ENCODE measurements at places on chromosomes 5 and 9.

- DNase-seq, result no peak
Measured at GRCh38 chr9:129549684-129550083, 71.2 kb downstream of the C9orf50 start.

DNA sequence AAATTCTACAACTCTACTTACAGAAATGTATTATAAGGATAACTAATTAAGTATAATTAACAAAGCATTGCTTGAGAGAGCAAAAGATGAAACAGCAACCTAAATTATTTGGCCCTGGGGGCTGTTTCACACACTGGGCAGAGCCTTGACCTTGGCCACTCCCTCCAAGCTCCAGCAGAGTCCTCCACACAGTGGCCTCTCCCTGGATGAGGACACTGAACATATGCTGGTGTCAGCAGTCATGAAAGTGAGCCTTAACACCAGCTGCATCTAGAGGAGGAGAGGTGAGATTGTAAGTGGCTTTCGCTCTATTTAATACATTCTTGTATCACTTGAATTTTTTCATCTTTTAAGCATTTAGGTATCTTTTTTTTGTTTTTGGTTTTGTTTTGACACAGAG lies 23.3 kb upstream of the ZDHHC12 start:
- DNase-seq, result no peak

- no peak for DNase-seq
Measured at GRCh38 chr5:133460172-133460758, 152.1 kb downstream of the FSTL4 start.

GRCh38 chr5:154543380-154543779 lies 65.4 kb upstream of the HAND1 start:
- no peak for DNase-seq

DNA sequence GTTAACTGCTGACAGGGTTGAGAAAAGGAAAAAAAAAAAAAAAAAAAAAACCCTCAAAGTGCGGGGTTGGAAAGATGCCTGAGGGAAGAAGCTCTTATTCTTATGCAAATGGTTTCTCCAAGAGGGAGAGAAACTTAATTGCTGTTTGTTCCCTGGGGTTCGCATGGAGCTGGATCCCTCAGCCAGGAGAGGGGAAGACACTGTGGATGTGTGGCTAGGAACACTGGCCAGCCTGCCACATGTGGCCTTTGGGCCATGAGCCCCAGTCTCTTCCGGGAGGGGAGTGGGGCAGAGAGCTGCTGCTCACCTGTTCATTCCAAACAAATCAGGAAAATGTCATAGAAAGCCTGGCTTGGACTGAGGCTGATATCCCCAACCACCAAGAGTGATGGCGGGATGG lies 9.4 kb upstream of the SCGB3A2 start:
- no peak for DNase-seq

- no peak for DNase-seq
Measured at GRCh38 chr5:162393534-162393933, 326.0 kb downstream of the GABRG2 start.

DNA sequence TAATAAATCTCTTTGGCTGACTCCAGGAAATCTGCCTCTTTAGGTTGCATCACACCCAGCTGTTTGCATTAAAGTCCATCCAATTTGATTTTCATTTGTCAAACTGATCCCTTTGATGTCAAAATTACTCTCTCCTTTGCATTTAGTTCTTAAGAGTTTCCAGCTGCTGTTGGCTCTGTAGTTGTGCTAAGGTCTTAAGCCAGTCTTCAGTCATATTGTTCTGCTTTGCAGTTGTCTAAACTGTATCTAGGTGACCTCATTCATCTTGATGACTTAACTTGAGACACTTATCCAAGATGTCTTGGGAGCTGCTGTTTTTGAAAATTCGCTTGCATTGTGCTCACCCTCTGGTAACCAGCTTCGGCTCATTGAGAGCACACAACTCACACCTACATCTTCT lies 386.9 kb upstream of the TLE4 start:
- DNase-seq, result no peak

DNA sequence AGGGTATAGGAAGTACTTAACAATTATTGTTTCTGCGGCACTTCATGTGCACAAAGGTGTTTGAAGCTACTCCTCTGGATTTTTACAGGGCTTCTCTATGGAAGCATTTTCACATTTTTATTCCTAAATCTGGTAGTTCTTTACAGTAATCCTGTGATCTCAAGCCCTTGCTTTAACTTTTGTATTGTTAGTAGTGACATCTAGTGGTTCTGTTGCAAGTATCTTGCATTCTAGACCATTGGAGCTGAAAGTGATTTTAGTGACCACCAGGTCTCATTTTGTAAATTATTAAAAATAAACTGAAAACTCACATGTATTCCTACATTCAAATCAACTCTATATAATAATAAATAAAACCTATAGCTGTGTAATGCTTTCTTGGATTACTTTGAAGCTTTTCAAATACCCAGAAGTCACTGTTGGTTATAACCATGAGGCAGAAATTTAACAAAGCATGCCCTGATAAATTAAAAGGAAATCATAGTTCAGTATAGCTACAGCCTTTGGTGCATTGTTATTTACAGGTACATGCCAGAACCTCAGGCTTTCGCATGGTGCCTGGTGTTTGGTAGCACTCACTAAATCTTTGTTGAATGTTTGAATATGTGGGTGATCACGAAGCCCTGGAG lies 18.9 kb downstream of the RPS23 start:
- DNase-seq, result no peak

DNA sequence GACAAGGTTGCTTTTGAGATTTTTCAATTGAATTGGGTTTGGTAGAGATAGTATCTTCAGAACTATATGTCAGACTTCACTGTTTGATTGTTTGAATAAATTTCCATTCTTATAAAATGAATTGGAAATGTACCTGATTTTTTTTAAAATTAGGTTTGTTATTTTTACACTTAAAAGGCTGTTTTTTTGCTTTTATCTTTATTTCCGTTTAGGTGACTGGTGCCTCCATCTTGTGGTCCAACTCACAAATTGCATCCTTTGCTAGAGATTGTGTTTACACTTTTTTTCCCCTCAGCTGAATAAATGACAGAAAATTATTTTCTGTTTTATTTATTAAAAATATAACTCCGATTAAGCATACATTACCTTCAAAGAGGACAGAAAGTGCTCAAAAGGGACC lies 15.6 kb downstream of the NDUFAF2 start:
- no peak for DNase-seq

GRCh38 chr5:50666261-50667022 lies at the start of gene PARP8:
Gene PARP8 (plus strand): TSS chr5:50666637. CDS start chr5:50667096, 459 bp downstream.
- DNase-seq, result peak; percentile 86

GRCh38 chr9:83956086-83956435 lies 24.0 kb downstream of the HNRNPK start:
- peak; percentile 57 for DNase-seq

- no peak for DNase-seq
Measured at GRCh38 chr5:151077419-151077818, 3.4 kb downstream of the TNIP1 start.

GRCh38 chr9:134793288-134794188 lies 87.1 kb upstream of the FCN2 start:
- no peak for DNase-seq

DNA sequence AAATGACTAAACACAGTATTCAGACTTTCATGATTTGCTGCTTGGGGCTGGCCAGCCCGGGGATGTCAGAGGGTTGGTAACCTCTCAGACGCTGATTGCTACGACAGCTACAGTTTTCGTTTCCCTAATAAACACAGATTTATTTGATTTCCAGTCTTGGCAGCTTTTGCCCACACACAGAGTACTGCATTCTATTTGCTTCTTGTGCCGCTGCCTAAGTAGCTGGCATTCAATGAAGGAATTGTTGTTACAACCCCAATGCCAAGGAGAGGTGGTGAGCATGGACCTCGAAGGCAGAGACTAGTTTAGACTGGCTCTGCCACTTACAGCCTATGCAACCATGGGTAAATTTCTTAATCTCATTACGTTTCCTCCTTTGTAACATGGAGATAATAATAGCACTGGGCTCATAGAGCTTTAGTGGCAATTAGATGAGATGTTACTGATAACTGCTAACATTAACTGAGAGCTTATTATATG lies 247.1 kb upstream of the PANK3 start:
- DNase-seq, result no peak

DNA sequence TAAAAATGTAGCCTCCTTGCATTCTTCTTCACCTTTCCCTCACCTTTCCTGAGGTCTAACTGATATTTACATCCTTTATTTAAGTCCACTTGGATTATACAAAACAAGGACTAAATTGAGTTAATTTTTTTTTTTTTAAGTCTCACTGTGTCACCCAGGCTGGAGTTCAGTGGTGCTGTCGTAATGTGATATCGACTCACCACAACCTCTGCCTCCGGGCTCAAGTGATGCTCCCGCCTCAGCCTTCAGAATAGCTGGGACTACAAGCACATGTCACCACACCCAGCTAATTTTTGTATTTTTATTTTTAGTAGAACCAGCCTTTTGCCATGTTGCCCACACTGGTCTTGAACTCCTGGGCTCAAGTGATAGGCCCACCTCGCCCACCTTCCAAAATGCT lies 195.3 kb downstream of the BNC2 start:
- no peak for DNase-seq

- DNase-seq, result peak; percentile 55
Measured at GRCh38 chr5:115295777-115296123, 704 bp downstream of the CCDC112 start.

GRCh38 chr9:91200692-91201336 lies 160.9 kb downstream of the AUH start:
- no peak for DNase-seq

GRCh38 chr9:130026583-130027340 lies 16.2 kb downstream of the FNBP1 start:
- DNase-seq, result no peak

DNA sequence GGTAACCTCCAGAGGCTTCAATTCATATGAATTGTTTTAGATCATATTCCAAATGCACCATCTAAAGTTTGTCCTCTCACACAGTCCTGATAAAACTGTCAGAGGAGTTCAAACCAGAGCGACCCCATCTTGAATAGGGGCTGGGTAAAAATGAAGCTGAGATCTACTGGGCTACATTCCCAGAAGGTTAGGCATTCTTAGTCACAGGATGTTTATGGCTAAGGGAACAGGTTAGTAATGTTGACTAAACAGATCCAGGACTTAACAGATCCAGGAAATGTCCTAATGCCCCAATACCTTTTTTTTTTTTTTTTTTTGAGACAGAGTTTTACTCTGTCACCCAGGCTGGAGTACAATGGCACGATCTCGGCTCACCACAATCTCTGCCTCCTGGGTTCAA lies 192.6 kb upstream of the PRDM9 start:
- no peak for DNase-seq

DNA sequence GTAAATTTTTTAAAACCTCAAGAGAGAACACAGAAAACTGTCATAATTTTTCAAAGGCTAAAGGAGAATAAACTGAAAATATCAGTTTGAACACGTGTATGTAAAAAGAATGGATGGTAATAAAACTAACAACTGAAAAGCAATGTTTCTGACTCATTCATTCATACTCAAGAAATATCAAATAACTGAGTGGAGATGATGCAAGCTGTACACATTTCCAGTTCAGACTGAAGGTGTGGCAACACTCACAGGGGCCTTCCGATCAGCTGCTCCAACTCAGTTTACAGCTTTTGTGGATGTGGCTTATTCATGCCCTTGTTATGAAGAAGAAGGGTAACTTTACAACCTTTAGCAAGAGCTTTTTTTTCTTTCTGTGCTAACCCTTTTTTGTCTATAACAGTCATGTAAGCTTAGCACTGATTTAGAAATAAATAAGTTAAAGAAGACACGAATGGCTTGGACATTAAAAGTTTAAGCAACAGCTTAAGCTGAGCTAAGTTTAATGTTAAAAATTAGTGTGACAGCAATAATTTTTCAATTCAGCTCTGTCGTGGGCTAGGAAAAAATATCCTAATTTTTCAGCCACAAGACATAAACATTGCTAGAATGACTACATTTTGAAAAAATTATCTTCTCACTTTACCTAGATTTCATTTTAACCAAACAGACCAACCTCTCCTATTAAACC lies 453.5 kb downstream of the RAB3C start:
- peak; percentile 85 for DNase-seq

DNA sequence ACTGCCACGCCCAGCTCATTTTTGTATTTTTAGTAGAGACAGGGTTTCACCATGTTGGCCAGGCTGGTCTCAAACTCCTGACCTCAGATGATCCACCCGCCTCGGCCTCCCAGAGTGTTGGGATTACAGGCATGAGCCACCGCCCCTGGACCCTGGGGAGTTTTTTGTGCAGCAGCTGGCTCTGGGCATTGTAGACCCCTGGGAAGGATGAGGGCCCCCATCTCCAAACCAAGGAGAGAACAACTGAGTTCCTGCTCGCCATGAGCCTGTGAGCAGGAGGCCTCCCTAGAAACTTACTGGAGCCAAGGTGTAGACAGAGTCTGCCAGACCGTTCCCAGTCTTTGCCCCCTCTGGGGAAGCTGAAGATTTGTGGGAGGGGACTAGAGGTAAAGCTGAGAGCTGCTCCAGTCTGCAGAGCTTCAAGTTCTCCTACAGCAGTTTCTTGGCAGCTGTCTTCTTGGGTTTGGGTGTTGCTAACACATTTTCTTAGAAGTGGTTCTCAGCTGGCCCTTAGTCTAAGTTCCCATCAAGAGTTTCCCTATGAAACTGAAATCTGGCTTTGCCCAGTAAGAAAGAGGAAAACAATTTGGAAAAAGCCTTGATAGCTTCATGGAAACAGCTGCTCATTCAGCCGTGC lies 12.4 kb downstream of the NUDT2 start:
- no peak for DNase-seq

- no peak for DNase-seq
Measured at GRCh38 chr9:31916591-31917241, 467.7 kb upstream of the ACO1 start.

DNA sequence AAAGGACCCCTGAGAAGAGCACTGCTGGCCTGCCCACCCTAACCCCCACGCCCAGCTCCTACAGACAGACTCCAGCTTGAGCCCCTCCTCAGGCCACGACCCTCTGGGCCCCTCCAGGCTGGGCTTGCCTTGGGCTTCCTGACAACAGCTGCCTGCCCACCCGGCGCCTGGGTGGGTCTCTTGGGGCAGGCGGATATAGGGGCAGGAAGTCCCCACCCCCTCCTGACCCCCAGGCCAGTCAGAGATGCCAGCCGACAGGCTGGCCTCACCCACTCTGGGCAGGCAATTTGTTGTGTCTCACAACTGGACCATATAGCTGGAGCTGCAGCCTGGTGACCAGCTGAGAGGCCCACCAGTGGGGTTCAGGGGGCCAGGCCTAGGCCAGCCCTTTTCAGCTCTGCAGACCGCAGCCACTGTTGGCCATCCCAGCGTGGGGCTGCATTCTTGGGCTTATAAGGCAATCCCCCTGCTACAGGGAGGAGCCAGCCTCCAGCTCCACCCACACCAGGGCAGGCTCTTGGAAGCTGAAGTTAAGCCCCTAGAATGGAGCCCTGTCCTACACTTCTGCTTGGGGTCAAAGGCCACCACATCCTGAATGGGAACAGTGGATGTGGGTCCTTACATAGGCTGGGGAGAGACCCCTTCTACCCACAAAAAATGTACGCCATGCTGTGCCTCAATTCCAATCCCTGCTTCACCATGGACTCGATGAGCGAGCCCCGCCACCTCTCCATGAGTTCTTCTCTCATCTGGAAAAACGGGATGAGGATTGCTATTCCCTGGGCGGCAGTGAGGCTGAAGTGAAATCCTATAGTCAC lies 2.0 kb downstream of the PDLIM7 start:
- DNase-seq, result peak; percentile 98

Measured in osteoblast (primary cell).